Activated CD4-positive, alpha-beta T cell treated with anti-CD3 and anti-CD28 coated beads, Interleukin-2, amount 50 U/mL, for 1 hour (primary cell): ENCODE measurements at places on chromosomes 3 and 15.

- no peak for DNase-seq
Measured at GRCh38 chr3:141960731-141961130, 84.3 kb downstream of the ATP1B3 start.

DNA sequence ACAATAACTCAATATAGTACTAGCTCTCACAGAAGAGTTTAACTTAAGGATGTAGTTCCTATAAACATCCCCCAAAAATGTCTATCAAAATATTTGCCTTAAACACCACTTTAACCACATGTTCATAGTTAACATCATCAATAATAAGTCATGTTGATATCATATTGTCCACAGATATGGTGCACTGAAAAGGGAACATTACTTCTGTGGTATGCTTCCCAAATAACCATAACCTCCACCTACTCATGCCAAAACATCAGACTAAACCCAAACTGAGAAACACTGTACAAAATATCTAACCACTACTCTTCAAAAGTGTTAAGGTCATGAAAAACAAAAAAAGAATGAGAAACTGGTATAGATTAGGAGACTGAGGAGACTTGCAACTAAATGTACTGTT, 32.9 kb downstream of the SLC4A7 start:
- no peak for DNase-seq

DNA sequence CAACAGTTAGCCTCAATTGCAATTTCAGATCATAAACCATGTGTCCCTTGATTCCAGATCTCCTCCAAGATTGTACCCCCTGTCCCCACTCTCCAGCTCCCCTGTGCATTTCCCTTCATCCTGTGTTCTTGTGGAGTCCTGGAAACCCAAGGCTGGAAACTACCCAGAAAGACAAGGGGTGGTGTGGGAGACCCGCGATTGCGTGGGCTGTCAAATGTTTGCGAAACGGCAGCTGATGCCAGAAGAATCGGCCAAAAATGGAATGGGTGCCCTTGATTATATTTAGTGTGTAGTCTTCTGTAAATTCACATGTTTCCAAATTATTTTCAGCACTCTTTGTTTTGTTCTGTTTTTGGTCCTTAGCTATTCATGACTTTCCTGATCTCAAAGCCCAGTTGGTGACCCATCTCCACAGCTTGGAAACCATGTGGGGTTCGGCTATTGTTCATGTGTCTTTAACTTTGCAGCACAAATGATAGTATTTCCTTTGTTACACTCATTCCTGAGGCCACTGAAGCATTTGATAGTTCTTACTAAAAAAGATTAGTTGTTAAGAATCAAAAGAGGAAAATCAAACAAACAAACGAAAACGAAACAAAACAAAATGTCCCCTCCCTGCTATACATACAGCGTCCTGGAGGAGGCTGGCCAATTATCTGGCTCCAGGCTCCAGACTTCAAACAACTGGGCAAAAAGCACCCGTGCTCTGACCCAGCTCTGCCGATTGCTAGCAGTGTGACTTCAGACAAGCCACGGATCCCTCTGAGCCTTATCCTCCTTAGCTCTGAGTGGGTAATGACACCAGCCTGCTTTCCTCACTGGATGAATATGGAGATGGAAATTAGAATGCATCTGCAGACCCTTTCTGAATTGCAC, 120.9 kb downstream of the CACNA2D3 start:
- no peak for DNase-seq

DNA sequence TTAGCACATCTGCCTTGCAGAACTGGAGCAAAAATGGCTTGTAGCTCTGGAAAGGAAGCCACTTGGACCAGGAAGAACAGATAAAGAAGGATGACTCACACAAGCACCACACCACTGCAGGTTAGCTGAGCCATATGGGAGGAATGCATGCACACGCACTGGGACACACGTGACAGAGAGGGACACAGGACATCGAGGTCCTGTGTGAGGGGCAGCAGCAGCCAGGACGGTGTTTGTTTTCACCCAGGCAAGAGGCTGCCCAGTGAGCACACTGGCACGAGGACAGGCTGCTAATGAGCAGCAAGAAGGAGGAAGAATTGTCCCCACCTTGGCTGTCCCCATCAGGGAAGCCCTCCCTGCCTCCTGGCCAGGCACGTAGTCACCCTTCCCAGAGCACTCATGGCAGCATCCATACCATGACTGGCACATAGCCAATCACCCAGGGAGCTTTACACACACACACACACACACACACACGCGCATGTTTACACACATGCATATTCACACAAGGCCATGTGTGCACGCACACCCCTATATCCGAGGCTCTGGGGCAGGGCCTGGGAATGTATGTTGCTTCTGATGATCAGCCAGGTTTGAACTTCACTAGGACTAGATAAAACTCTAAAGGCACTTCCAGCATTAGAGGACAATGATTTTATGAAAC, 24.0 kb upstream of the SPTBN5 start:
- DNase-seq = no peak
